Cardiac ventricle fibroblast (primary cell): ENCODE measurements at places on chromosomes 4 and X. TPM values are rescaled to one million over a fixed set of nuclear protein-coding genes. Genes with fewer than 3 reads are reported as not detected.

Gene TBC1D8B
- 9.2 and 10.0 TPM in 2 replicates for total RNA-seq

Gene CDKN2AIP
- 9.7 and 10.1 TPM in 2 replicates for total RNA-seq

Gene NAP1L2
- total RNA-seq, result 0.12 TPM in 1 of 2 replicates, not detected in the other

Gene PPP4R3C
- not detected in 2 replicates for total RNA-seq

Gene GAGE2A
- not detected in 2 replicates for total RNA-seq

Gene SPANXB1
- total RNA-seq, result not detected in 2 replicates

Gene TMSB15C
- total RNA-seq, result 0.73 and 2.2 TPM in 2 replicates

Gene ATP11C
- total RNA-seq, result 24.7 and 32.3 TPM in 2 replicates

Gene CENPVL2
- not detected in 2 replicates for total RNA-seq

Gene MAMLD1
- total RNA-seq, result 1.1 and 1.7 TPM in 2 replicates

Gene GLRB
- 0.78 and 1.7 TPM in 2 replicates for total RNA-seq

Gene XAGE5
- total RNA-seq, result not detected in 2 replicates
